ENCODE measurements at places on chromosomes 6 and 20.

DNA sequence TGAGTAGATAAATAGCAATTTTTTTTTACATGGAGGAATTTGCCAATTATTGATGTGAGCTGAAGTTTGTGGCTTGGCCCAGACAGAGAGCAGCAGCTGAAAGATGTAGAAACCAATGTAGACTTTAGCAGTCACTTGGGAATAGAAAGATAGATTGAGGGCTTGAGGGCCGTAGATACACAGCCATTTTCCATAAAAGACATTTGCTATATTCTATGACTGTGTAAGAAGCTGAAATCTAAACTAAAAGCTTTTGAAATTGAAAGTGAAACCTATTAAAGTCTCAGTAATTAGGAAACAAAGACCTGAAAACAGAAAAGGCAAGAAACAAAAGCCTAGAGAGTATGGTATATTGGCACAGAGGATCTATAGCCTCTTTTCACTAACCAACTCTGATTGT lies 332.7 kb downstream of the CENPW start:
- no peak for DNase-seq

GRCh38 chr6:103280417-103280816 lies 1579.3 kb downstream of the HACE1 start:
- no peak for DNase-seq

DNA sequence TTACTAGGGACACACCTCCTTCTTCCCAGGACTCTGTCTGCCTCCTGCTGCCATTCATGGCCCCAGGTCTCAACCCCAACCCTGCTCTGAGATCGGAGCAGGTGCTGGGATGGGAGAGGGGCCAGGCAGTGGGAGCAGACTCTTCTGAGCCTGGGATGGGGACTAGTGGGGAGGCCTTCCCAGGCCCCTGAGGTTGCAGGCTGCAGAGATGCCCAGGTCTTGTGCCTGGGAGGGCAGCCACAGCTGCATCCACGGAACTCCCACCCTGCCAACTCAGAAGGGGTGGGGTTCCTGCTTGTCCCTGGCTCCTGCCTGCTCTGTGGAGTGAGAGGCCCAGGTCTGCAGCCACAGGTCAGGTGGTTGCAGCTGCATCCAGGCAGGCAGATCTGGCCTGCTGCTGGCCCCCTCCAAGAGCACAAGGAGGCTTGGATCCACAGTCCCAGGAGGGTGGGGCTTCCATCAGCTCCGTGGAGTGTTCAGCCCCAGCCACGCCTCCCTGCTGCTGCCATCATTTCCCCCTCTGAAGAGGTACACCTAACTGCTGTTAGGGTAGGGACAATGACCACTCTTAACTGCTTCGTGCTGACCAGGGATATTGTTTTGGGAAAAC lies 2.9 kb upstream of the SLC22A1 start:
- no peak for DNase-seq

DNA sequence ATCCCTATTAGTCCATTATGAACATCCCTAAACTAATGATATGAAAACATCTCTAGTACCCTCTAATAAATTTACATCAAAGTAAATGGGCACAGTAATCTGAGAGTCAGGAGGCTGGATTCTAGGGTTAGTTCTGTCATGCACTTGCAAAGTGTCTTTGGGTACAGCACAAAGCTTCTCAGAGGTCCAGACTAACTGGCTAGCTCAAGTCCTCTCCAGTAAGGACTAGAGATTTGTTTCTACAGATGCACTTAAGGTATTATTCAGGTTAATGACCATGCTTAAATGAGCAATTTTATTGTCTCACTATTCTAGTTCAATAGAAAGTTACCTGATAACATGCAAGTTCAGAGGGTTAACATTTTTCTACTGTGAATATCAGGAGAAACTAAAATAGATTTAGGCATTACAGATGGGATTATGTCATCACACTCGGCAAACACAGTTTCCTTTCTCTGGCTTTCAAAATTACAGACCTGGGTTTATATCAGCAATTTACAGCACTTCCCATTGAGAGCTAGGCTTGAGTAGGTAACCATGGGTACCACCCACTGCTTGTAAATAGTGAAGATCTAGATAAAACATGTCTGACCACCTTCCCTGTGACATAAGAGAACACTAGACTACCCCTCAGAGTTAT lies 402.9 kb upstream of the RUNX2 start:
- no peak for DNase-seq

- DNase-seq: no peak
Measured at GRCh38 chr6:8085053-8085511, 17.3 kb downstream of the EEF1E1 start.

GRCh38 chr6:145025488-145025887 lies 709.8 kb downstream of the EPM2A start:
- no peak for DNase-seq

DNA sequence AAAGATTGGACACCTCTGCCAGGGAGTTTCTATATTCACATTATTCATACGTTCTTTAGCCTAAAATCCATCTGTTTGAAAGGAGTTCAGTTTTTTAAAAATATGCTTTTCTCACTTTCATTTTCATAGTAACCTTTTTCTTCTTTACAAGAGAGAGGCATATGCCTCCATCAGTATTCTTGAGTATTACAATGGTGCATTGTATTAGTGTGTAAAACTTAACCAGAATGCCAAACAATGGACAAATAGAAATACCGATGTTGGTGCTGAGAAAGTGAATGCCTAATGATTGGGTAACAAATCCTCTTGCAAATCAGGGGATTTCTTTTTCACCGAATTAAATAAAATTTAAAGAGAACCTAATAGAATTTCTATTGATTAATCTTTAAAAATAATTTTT lies 163.2 kb upstream of the LAMA2 start:
- DNase-seq: no peak

All from tibial nerve (tissue), 4 donors.